CD4-positive, CD25-positive, alpha-beta regulatory T cell (primary cell): ENCODE measurements at places on chromosomes 2 and 18. TPM values are rescaled to one million over a fixed set of nuclear protein-coding genes. Genes with fewer than 3 reads are reported as not detected.

The MYL12A gene
- 382 TPM for total RNA-seq

GRCh38 chr18:34280000-34280399 is 55.3 kb upstream of the NOL4 start:
- no peak overlapping the region for H3K27ac ChIP-seq
- no peaks in the 10 kb centered on the region for H3K36me3 ChIP-seq
- no peaks in the 10 kb centered on the region for H3K4me1 ChIP-seq
- H3K27me3 ChIP-seq: no peaks in the 10 kb centered on the region

DNA sequence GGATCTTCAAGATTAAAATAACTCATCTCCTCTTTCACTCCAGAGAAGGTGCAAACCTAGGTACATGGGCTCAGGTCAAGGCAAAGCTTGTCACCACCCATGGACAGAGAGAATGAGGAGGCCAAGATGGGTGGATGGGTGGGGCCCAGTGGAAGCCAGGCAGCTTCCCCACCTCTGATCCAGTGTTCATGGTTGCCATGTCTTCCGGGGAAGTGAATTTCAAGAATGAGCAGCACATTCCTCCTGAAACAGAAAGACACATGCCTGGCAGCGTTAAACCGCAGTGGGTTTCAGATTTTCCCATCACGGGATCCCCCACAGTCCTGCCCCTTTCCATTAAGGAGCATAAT is 301.7 kb downstream of the EIPR1 start:
- H3K4me3 ChIP-seq: no peak overlapping the region
- no peaks in the 10 kb centered on the region for H3K36me3 ChIP-seq
- H3K27me3 ChIP-seq: no peaks in the 10 kb centered on the region
- DNase-seq: no peak
- H3K4me1 ChIP-seq: no peaks in the 10 kb centered on the region

DNA sequence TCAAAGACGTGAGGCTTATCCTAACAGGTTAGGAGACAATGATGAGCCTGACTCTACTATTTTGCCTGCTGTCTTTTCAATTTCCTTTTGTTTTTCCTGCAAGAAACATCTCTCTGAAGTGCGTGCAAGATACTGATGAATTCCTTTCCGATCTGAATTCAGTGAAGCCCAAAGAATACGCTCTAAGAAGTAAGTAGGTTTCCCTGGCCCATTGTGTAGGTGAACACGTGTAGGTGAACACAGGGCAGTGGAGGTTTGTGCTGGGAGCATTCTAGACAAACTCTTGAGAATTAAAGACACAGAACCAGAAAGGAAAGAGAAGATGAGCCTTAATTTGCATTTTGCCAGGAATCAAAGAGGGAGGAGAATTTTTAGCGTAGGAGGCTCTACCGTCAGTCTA is 132.0 kb downstream of the ZNF532 start:
- no peak for DNase-seq
- no peaks in the 10 kb centered on the region for H3K4me1 ChIP-seq
- no peaks in the 10 kb centered on the region for H3K36me3 ChIP-seq
- no peak overlapping the region for H3K27ac ChIP-seq
- H3K4me3 ChIP-seq: no peak overlapping the region

GRCh38 chr2:26300234-26300925 is 45.6 kb upstream of the SELENOI start:
- peak; percentile 46 for DNase-seq
- peak overlapping the region; percentile 55 for H3K27ac ChIP-seq
- H3K27me3 ChIP-seq: no peaks in the 10 kb centered on the region
- no peaks in the 10 kb centered on the region for H3K36me3 ChIP-seq
